ENCODE measurements at places on chromosomes 3 and 15.

DNA sequence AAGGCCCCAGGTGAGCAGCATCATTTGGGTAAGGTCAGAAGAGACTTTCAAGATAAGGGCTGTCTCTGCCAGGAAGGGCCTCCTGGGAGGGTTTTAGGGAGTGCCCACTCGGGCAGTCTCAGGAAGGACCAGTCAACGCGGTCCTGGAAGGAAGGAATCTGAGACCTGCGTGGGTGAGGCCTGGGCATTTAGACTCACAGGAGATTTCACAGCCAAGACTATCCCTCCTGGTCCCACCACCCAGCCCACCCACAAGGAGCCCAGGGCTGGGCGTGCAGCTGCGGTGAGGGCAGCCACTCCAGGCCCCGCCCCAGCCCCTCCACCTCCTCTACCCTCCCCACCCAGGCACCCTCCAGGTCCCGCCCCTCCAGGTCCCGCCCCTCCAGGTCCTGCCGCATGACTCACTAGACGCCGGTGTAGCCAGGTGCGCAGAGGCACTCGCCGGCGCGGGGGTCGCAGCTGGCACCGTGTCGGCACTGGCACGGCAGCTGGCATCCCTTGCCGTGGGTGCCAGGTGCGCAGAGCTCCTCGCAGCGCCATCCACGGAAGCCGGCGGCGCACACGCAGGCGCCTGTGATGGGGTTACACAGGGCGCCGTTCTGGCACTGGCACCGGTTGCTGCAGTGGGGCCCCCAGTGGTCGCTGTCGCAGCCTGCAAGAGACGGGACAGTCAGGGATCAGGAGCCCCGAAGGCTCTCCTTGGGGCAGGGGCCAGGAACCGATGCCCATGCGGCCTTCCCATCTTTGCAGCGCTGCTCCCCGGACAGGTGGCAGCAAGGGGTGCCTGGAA is 112.7 kb downstream of the RAB11A start:
- peak; percentile 50 for DNase-seq

GRCh38 chr3:131540143-131540542 is 37.4 kb upstream of the MRPL3 start:
- no peak for DNase-seq

DNA sequence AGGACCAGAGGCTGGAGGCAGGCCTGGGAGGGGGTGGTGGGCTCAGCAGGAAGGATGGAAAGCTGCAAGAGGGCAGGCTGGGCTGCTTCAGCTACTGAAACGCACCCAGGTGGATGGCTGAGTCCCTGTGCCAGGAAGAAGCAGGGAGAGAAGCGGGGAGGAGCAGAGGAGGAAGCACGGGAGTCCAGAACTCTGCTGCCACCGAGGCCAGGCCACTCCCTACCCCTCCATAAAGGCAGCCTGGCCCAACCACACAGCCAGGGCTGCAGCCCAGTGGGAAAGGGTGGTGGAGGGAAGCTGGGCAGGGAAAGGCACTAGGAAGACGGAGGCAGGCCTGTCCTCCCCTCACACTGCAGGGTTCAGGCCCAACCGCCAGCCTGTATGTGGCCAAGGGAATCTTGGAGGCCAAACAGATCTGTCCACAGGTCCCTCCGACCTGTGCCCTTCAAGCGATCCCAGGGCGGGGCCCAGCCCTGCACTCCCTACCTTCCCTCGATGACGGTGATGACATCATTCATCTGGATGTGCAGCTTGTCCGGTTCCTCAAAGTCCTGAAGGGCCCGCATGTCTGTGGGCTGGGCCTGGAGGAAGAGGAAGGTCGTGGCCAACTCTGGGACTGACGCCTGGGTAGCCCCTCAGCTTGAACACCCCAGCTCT is 30.5 kb downstream of the TNK2 start:
- DNase-seq, result no peak

- DNase-seq, result peak; percentile 74
These were observed 24.1 kb downstream of the CX3CR1 start for GRCh38 chr3:39255503-39256325.

GRCh38 chr3:72567474-72567873 is 280.8 kb downstream of the SHQ1 start:
- DNase-seq, result no peak

DNA sequence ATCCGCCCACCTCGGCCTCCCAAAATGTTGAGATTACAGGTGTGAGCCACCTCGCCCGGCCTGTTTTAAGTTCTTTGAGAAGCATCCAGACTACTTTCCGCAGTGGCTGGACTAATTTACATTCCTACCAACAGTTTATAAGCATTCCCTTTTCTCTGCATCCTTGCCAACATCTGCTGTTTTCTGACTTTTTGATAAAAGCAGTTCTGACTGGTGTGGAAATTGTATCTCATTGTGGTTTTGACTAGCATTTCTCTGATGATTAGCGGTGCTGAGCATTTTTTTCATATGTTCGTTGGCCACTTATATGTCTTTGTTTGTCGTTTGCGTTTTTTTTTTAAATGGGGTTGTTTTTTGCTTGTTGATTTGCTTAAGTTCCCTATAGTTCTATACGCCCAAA is 208.4 kb upstream of the DPPA4 start:
- no peak for DNase-seq

DNA sequence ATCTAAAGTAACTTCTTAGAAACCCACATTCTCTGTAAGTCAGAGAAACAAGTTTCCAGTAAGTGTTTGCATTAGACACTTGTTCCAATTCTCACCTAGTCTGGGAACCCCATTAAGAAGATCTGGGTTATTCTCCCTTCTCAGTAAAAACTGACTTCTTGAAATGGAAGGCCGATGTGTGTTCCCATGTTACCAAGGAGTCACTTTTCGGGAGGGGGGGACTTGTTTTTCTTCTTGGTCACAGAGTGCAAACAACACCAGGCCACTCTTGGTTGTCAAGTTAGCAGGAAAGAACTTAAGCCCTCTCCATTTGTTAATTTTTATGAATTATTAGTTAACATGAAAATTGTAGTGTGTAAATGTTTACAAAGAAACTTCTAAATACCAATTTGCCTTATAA is 55.6 kb downstream of the ITPR1 start:
- no peak for DNase-seq

- peak; percentile 69 for DNase-seq
These were observed 436 bp downstream of the ADPGK start for GRCh38 chr15:72783004-72783639.

DNA sequence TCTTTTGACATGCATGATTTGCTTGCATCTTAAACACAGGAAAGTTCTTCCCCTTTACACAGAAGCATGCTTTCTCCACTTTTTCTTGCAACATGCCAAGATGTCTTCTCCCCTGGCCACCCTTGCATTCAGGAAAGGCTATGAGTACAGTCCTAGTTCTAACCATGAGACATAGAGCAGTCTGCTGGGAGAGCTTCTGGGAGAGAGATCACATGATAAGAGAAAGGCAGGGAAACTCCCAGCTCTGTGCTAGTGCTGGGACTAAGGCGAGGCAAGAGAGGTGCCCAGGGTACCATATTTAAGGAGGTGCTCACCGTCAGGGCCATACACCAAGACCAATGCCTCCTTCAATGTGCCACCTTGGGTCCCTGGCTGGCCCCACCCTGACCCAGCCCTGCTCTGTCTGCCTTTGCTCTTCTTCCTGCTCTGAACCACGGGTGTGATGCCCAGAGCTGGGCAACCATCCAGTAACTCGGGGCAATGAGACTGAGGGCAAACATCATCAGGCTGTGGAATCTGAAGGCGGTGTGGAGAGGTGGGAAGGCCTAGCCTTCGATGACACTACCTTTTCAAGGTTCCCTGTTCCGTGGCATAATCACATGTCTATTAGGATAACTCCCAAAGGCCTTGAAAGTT is 77.4 kb upstream of the PRR20G start:
- DNase-seq, result no peak

GRCh38 chr3:171566803-171567422 is 106.7 kb upstream of the TNIK start:
- no peak for DNase-seq

DNA sequence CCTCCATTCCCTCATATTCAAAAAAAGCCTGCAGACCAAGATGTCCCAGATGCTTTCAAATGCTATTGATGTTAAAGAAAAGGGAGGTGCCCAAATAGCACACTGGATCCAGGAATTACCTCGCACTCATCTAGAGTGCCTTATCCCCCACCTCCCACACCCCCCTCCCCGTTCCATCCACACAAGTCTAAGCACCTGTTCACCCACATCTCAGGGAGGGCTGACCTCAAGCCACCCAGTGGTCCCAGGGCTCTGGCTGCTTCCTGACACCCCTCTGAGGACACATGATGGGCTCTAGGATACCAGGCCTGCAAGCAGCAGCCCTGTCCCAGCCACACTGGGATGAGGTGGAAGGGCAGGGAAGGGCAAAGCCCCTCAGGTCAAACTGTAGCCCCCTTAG is 4.8 kb downstream of the RBPMS2 start:
- DNase-seq, result no peak

GRCh38 chr3:105676621-105677300 is 192.1 kb downstream of the CBLB start:
- DNase-seq, result no peak

DNA sequence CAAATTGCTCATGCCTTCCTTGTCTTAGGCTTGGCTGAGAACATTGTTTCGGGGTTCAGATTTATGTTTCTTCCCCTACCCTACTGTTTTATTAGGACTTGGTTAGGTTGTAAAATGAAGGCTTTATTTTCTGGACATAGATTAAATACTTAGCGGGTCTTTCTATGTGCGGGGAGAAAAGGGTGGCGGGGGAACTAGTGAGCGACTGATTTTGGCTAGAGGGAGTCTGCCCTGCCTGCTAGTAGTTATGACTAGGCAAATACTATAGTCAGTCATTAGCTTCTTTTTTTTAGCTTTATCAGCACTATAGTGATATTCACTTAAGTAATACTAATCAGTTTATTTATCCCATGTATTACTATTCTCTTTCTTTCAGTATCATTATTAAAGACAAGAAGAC is 3.6 kb downstream of the CADM2 start:
- no peak for DNase-seq

GRCh38 chr15:94186770-94187331 is 44.5 kb upstream of the MCTP2 start:
- DNase-seq, result no peak

- DNase-seq, result no peak
These were observed 34.5 kb downstream of the NPTN start for GRCh38 chr15:73598530-73599160.

GRCh38 chr15:83305704-83306291 is 21.3 kb upstream of the BNC1 start:
- DNase-seq, result no peak

- no peak for DNase-seq
These were observed 420.4 kb downstream of the EPHA3 start for GRCh38 chr3:89527736-89528305.

DNA sequence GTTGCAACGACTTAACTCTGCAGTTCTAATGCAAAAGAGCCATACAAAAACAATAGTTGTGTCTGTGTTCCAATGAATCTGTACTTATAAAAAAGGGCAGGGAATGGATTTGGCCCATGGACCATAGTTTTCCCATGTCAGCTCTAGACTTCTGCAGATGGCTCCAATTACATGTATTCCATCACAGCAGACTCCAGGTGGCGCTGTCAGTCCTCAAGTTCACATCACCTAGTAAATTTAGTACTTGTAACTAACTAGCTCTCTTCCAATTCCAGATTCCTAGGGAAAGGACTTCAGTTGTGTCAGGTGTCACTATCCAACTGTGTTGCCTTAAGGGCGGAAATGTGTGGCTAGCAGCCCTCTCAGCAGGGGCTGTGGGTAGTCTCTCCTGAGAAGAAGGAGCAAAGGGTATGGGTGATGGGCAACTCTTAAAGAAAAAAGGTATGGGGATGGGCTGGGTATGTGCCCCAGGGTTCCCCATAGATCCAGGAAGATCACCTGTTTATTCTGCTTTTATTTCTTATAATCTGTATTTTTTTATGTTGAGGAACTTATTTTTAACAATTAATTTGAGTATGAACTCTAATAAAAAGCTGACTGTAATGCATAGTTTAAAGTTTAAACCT is 36.2 kb downstream of the BBS4 start:
- DNase-seq, result peak; percentile 68

- no peak for DNase-seq
These were observed 268.2 kb downstream of the BCHE start for GRCh38 chr3:165568907-165569462.

- DNase-seq, result no peak
These were observed 26.3 kb downstream of the SYNPR start for GRCh38 chr3:63304421-63304820.

- DNase-seq, result no peak
These were observed 57.6 kb downstream of the SSR3 start for GRCh38 chr3:156497326-156497725.

DNA sequence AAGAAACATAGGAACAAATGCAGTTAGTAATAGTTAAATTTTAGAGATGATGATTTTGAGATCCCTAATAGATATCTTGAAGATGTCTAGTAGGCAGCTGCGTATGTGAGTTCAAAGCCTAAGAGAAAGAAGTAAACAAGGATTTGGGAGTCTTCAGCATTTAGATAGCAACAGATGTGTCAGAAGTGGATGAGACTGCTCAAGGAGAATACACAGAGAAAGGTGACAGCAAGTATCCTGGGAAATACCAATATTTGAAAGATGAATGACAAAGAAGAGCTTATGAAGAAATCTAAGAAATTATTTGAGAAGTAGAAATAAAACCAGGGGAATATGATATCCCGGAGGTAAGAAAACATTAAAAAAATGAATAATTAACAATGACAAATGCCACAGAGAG is 130.9 kb downstream of the PCCB start:
- no peak for DNase-seq

- DNase-seq, result no peak
These were observed 110.4 kb downstream of the RPL22L1 start for GRCh38 chr3:170759511-170760173.

- DNase-seq, result peak; percentile 53
These were observed 306.4 kb upstream of the STT3B start for GRCh38 chr3:31226346-31226745.

DNA sequence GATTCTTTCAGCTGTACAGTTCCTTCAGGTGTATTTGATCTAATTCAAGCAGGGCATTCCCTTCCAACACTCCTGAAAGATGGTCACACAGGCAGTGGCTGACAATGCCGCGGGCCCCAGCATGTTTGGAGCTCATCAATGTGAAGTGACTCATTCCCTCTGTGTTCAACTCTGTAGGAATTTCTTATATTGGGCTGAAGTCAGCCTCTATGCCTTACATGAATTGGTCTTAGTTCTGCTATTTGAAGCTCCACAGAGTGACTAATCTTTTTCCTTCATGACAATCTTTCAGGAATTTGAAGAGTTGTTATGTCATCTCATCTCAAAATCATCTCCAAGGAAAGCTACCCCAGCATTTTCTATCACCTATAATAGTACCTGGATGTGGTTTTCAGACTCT is 142.5 kb upstream of the C2CD4B start:
- DNase-seq, result no peak

- DNase-seq, result no peak
These were observed 119.4 kb upstream of the BHLHE40 start for GRCh38 chr3:4859788-4860187.

DNA sequence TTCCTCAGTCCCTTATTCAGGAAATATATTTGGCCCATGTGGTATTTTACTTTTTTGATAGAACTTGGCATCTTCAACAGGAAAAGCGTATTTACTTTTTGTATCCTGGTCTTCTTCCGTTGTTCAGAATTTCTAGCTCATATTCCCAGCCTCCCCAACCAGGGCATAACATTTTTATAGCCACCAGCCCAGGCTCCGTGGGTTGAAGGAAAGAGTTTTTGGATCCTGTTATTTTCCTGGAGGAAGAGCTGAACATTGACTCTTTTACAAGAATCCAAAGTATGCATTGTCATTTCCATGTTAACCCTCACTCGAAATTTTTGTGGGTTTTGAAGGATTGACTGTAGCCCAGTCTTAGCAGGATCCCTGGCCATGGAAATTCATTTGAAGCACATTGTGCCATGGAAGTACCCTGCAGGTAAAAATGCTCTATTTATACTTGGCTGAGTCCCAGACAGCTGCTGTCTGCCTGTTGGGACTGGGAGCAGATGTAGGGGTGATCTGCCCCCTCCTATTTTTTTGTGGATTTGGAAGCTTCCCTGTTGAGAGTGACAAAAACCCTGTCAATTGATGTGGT is 98.8 kb downstream of the AKAP13 start:
- no peak for DNase-seq

All from CD4-positive, alpha-beta T cell treated with Interleukin-1 beta for 1 hour (primary cell).